ENCODE measurements at places on chromosomes 4 and X.
A peak's percentile ranks its signal among the peaks of the same experiment; 100 is the strongest.

- DNase-seq = no peak
These were observed 111.7 kb downstream of the GALNTL6 start for GRCh38 chr4:171924746-171925376.

GRCh38 chrX:551306-551705, 79.3 kb upstream of the SHOX start:
- DNase-seq = no peak

- no peak for DNase-seq
These were observed 211.3 kb downstream of the ARHGAP10 start for GRCh38 chr4:147943159-147943638.

DNA sequence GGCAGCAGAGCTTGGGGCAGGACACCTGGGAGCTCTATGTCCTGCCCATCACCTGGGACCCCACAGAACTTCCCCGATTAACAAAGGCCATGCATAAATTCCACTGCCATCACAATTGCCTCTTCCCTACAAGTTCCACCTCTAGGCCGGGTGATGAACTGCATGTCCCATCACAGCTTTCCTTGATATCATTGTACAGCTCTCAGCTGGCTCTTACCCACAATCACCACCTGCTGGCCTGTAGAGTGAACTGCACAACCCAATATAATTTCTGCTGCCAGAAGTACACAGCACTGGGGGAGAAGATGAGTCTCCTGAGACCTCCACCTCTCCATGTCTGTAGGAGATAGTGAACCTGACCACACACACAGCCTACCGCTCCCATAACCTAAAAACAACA, 285.0 kb upstream of the AADAT start:
- peak; percentile 24 for DNase-seq

- DNase-seq = peak; percentile 73
These were observed 6.2 kb upstream of the OSTC start for GRCh38 chr4:108644237-108644636.

DNA sequence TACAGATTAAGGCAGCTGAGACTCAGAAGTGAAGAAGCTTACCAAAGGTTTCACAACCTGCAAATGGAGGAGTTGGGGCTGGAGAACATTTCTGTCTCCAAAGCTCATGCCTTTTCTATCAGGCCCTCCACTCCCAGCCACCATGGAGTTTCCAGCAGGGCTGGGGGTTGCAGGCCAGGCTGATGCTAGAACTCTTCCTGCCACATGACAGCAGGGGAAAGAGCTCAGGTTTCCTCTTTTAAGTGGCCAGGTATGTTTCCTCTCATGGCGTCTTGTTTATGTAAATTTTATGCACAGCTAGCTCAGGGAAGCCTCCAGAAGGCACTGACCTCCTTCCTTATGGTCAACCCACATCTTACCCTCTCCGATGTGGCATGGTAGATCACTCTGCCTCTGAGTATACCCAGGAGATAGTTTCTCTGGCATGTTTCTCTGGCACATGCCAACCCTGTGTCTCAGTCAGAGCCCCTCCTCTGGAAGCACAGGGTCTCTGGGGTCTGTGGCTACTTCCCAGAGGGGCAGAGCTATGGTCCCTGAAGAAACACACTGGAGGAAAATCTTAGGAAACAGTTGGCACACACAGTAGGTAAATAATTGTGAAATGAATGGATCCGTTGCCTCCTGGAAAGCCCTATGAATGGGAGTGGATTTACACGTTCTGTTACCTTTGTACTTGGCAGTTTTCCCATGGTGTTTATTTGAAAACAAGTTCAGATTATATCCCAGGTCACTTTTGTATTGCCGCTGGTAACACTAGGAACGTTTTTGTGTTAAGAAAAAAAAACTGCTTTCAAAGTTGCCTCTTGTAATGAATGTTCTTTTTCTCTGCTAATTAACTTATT, 28.9 kb downstream of the PDK3 start:
- no peak for DNase-seq

DNA sequence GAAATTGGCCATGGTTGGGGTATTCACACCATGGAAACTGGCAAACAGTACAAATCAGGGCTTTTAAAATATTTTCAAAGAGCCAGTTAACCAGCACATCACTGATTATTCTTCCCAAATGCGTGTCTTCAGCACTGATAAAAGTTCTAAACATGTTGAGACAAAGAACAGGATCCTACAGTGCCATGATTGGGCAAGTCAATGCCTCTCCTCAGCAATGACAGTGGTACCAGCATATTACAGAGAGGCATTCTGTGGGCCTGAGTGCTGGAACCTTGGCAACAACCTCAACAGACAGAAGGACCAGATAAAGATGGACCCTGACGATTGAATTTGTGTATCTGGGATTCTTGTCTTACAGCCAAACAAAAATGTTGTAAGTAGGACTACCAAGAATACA, 108.9 kb downstream of the EFHC2 start:
- DNase-seq = no peak

DNA sequence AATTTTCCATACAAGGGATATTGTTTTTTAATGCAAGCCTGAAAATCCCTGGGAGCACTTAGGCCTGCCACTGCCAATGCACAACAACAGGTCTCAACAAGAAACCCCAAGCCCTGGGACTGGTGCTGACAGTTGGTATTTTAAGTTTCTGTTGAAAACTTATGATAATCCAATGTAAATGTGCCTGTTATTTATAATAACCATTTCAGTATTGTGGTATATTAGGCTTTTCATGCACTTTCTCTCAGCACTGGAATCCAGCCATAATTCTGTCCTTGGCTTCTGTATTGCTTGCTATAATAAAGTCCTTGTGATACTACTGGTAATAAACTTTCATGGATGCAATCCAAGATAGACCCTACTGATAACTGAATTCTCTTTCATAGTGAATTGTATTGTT, 218.9 kb downstream of the PCDH7 start:
- DNase-seq = no peak

GRCh38 chr4:74631338-74631737, 163.0 kb downstream of the BTC start:
- DNase-seq = peak; percentile 62

DNA sequence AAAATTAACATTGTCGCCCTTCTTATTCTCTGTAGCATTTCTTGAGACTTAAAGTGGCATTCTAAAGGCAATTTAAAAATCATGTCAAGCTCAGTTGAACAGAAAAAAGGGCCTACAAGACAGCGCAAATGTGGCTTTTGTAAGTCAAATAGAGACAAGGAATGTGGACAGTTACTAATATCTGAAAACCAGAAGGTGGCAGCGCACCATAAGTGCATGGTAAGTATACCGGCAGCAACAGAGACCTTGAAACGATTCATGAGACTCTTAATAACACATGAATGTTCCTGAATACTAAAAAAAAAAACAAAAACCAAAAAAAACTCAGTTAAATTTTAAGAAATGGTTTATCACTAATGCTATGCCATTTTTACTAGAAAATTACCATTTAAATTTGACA, 82.4 kb upstream of the HPRT1 start:
- no peak for DNase-seq

- DNase-seq = peak; percentile 13
These were observed 80.7 kb upstream of the IGFBP7 start for GRCh38 chr4:57190601-57191481.

- DNase-seq = no peak
These were observed 37.6 kb upstream of the ERVMER34-1 start for GRCh38 chr4:52788806-52789205.

DNA sequence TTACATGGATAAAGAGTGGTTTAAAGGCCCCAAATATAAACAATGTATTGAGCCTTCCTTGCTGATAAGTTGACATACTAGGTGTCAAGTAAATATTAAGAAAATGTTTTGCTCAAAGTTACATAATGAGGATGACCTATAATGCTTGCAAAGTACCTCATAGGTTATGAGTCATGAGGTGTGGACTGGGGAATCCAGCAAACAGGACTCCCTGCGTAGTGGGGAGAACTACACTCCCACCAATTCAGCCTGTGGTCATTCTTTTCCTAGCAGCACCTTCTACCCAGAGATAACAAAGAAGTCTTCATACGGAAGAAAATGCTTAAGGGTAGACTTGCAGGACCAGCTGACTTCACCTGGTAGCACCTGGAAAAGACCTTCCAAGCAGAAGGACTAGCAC, 418.9 kb upstream of the CPEB2 start:
- DNase-seq = peak; percentile 40

GRCh38 chr4:77021614-77022089, 54.1 kb downstream of the CCNI start:
- DNase-seq = no peak

DNA sequence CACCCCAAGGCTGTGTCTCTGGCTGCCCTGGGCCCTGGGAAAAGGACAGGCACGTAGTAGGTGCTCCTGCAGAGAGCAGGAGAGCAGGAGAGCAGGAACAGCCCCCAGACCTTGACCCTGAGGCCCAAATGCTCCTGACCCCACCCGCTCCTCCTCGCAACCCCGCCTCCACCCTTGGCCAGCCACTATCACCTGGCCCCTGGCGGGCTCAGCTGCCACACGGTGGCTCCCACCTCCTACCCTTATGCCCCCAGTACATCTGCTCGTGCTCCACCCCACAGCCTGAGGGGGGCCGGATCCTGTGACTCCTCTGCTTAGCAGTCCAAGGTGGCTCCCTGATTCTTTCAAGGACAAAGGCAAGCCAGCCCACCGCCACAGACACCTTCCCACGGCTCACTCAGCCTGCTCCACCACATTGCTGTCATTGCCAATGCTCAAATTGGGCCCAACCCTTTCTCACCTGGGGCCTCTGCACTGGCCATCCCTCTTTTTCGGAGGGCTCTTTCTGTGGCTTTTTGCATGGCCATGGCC, 5.4 kb upstream of the HAUS7 start:
- DNase-seq = no peak

- DNase-seq = no peak
These were observed 263.6 kb downstream of the PTTG2 start for GRCh38 chr4:38223782-38224236.

DNA sequence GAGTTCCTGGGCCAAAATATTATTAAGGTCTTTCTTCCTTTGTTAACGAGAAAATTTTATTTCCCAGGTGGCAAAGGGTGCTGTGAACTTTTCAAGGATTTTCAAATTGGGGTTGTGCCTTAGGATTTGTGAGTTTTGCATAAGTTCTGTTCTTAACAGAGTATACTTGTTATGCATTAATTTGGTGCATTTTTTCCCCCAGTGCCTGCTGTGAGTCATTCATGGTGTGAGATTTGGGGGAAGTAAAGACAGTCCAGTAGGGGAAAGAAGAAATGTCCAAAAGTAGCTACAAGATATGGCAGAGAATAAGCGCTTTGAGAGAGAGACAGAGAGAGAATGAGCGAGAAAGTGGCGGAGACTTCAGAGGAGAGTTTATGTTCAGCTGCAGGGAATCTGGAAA, 239.2 kb downstream of the ARHGAP10 start:
- no peak for DNase-seq

DNA sequence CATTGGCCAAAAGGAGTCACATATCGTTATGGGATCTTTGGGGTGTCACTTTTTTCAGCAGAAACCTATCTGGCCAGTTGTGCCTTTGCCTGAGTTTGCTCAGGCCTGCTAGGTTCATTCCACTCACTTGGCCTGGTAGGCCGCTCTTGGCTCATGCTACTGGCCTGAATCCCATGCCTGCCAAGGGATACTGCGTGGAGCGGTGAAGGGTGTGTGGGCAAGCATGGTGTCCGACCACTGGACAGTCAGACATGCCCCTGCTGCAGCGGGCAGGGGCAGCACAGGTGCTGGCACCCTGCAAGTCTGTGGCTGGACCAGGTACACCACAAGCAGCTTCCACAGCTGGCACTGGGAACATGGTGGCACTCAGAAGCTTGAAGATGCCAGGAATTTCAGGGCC, 11.3 kb upstream of the PPM1K start:
- no peak for DNase-seq

DNA sequence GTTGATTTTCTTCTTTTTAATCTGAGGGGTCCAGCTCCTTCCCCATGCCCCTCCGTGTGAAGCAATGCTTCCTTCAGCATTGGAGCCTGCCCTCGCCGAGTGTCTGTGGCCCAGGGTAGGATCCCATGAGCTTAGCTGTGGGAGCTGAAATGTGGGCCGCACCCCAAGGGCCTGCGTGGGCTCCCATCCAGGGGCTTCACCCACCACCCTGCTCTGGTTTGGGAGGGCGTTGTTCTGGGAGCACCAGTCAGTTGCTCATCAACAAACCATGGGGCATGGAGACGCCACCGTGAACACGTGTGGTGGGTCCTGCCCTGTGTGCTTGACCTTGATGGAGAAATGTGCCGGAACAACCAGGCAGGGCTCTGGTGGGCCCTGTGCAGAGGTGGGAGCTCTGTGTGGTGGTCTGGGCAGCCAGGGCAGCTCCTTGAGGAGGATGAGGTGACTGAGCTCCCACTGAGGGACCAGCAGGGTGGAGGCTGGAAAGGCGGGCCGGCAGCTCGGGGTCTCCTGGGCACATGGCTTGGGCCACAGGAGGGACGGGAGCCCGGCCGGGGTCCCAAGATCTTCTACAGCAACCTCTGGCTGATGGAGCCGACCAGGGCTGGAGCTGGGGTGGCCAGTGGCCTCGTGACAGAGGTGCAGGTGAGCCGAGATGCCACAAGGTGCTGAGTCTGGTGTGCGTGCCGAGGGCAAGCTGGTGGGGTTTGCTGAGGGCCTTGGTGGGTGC, 39.6 kb upstream of the NKX1-1 start:
- DNase-seq = no peak

DNA sequence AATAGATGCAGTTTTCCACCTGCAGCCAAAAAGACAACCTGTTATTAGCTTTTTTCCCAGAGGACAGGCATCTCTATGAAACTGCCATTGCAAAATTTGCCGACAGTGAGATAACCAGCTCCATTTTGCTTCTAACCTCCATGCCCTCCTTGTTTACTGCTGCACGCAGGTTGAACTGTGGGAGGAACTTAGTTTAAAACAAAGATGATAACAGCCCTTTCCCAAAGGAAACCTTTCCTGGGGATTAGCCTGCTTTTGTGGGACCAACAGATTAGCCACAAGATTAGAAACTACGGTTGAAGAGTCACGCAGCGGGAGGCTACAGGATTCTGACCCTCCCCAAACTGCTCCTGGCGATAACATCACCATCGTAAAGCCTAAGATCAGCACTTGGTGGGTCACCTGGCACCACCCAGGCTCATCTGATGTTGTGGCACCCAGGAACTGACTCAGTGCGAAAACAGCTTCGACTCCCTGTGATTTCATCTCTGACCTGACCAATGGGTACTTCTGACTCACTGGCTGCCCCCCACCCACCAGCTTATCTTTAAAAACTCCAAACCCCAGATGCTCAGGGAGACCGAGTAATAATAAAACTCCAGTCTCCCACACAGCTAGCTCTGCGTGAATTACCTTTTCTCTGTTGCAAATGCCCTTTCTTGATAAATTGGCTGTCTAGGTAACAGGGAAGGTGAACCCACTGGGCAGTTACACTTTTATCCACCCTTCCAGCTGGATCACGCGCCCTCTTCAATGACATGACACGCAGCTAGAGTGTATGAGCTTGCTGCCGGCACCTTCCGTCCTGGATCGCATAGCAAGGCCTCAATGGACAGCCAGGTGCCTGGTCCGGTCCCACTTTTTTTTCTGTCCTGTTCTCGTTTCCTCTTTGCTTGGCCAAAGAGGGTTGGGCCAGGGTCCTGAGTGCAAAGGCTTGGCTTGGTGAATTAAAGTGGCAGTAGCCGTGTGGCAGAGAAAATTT, 27.2 kb downstream of the NOP14 start:
- peak; percentile 84 for DNase-seq
